ENCODE measurements at places on chromosomes 3 and 15. TPM values are rescaled to one million over a fixed set of nuclear protein-coding genes. Genes with fewer than 3 reads are reported as not detected.

Gene DAPK2
- total RNA-seq, result 23.5 TPM

Gene ZNF619
- total RNA-seq, result 8.5 TPM

Gene ACTRT3
- total RNA-seq, result 4.3 TPM

Gene RTP3
- total RNA-seq, result not detected

Gene TPRA1
- total RNA-seq, result 29.5 TPM

Gene XYLB
- total RNA-seq, result 12.4 TPM

Gene SENP5
- 42.4 TPM for total RNA-seq

Gene PLIN1
- under 0.01 TPM for total RNA-seq

Gene CLDN11
- 50.3 TPM for total RNA-seq

Gene KNG1
- total RNA-seq, result not detected

Gene EPHB3
- 4.1 TPM for total RNA-seq

Gene SLC51A
- not detected for total RNA-seq

Gene GXYLT2
- 75.1 TPM for total RNA-seq

- no peak overlapping the region for H3K27ac ChIP-seq
- H3K4me3 ChIP-seq, result no peak overlapping the region
- no peaks in the 10 kb centered on the region for H3K36me3 ChIP-seq
- H3K4me1 ChIP-seq, result no peaks in the 10 kb centered on the region
Measured at GRCh38 chr3:24332092-24332491, 162.6 kb downstream of the THRB start.

GRCh38 chr15:32923176-32923575, 205.4 kb downstream of the GREM1 start:
- H3K36me3 ChIP-seq, result no peaks in the 10 kb centered on the region
- H3K4me3 ChIP-seq, result no peak overlapping the region
- H3K4me1 ChIP-seq, result peaks cover 30% of the 10 kb centered on the region
- no peak for DNase-seq
- no peak overlapping the region for H3K27ac ChIP-seq
- no peaks in the 10 kb centered on the region for H3K27me3 ChIP-seq

DNA sequence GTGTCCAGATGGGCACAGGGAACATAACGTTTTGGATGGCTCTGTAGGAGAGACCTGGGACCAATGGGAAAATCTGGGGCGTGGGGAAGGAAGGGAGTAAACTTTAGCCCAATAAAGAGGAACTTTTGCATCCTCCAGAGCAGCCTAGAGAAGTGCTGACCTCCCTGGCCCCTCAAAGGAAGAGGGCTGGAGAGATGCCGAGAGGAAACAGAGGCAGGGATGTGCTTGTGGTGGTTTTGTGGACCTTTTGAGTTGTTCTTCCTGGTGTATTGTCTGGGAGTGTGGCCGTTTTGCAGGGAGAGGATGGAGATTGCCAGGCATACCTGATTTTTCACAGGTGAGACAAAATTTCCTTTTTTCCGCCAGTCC, 10.2 kb downstream of the CTSH start:
- no peak overlapping the region for H3K27ac ChIP-seq
- H3K27me3 ChIP-seq, result peaks cover 15% of the 10 kb centered on the region
- DNase-seq, result no peak

GRCh38 chr15:32833379-32833821, 115.6 kb downstream of the GREM1 start:
- H3K36me3 ChIP-seq, result peaks cover 4% of the 10 kb centered on the region
- no peak overlapping the region for H3K4me3 ChIP-seq
- peak overlapping the region; percentile 51 for H3K27ac ChIP-seq
- no peaks in the 10 kb centered on the region for H3K27me3 ChIP-seq

- no peak overlapping the region for H3K4me3 ChIP-seq
Measured at GRCh38 chr3:72448858-72449257, 399.4 kb downstream of the SHQ1 start.

DNA sequence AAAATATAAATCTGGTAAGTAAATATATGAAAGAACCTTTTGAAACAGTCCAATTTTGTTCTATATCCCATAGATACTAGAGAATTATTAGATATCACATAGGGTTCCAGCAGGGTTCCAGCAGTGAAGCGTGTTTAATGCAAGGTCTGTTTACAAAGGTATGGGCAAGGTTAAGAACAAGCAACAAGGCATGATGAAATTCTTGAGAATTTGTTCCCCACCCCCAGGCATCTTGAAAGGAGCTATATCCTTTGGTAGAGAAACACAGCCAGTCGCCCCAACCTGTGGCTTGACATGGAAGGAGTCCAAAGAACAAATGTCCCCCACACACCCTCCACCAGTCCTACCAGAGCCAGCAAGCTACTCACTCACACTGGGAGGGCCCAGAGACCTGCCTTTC, 18.6 kb upstream of the FNDC3B start:
- no peak overlapping the region for H3K27ac ChIP-seq
- H3K27me3 ChIP-seq, result no peaks in the 10 kb centered on the region
- no peak for DNase-seq
- no peak overlapping the region for H3K4me3 ChIP-seq
- no peaks in the 10 kb centered on the region for H3K36me3 ChIP-seq

DNA sequence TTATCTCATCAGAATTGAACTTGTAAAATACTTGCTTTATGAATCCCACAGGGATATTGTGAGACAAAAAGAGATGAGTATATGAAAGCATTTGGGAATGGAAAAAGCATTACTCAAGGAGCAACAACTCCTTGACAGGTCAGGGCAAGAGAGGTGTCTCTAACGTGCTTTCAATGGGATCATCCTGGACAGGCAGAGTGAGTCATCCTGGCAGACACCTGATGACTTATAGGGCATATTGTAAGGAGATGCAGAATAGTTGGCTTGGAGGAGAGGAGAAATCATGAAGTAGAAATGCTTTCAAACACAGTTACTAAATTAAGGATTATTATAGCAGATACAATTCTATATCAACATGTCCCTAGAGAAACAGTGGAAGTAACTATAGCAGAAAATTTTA, 71.9 kb upstream of the THSD4 start:
- H3K4me1 ChIP-seq, result peaks cover 27% of the 10 kb centered on the region
- no peaks in the 10 kb centered on the region for H3K27me3 ChIP-seq
- H3K36me3 ChIP-seq, result no peaks in the 10 kb centered on the region
- no peak for DNase-seq
- H3K27ac ChIP-seq, result peak overlapping the region; percentile 76

DNA sequence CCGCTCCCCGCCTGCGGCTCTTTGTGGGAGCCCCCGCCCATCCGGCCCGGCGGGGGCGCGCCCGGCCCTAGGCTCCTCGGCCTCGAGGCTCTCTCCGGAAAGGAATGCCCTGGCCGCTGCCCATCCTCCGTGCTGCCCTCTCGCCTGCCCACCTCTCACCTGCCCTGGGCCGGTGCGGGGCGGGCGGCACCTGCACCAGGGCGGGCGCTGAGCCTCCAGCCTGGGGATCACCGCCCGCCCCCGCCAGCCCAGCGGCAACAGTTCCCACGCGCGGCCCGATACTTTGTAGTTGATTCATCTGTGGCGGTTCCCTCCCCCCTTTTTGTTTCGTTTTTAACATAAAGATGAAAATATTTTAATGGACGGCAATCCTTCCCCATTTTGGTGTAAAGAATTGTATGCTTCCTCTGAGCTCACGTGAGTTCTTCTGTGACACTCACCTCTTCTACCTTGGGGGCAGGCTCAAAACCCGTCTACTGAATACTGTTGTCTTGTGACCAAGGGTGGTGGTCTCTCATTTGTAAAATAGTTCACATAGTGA, 1.9 kb downstream of the KLF13 start:
- H3K4me1 ChIP-seq, result peaks cover 16% of the 10 kb centered on the region
- peak; percentile 95 for DNase-seq
- no peaks in the 10 kb centered on the region for H3K36me3 ChIP-seq
- no peaks in the 10 kb centered on the region for H3K27me3 ChIP-seq
- peak overlapping the region; percentile 89 for H3K4me3 ChIP-seq
- peak overlapping the region; percentile 66 for H3K27ac ChIP-seq

GRCh38 chr15:40436116-40436891, 4.4 kb upstream of the BAHD1 start:
- H3K36me3 ChIP-seq, result no peaks in the 10 kb centered on the region
- DNase-seq, result peak; percentile 90
- H3K4me3 ChIP-seq, result peak overlapping the region; percentile 56
- H3K4me1 ChIP-seq, result peaks cover 9% of the 10 kb centered on the region
- H3K27ac ChIP-seq, result no peak overlapping the region

- no peak overlapping the region for H3K4me3 ChIP-seq
- no peaks in the 10 kb centered on the region for H3K27me3 ChIP-seq
- H3K36me3 ChIP-seq, result no peaks in the 10 kb centered on the region
- DNase-seq, result no peak
- H3K4me1 ChIP-seq, result no peaks in the 10 kb centered on the region
Measured at GRCh38 chr3:144350125-144350524, 378.5 kb downstream of the DIPK2A start.

DNA sequence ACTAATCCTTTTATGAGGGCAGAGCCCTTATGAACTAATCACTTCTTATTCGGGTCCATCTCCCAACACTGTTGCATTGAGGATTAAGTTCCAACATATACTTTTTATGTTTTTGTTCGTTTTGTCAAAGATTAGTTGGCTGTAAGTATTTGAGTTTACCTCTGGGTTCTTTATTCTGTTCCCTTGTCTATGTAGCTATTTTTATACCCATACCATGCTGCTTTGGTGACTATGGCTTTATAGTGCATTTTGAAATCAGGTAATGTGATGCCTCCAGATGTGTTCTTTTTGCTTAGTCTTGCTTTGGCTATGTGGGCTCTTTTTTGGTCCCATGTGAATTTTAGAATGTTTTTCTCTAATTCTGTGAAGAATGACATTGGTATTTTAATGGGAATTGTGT, 166.4 kb upstream of the KCNMB2 start:
- H3K27ac ChIP-seq, result no peak overlapping the region
- no peaks in the 10 kb centered on the region for H3K27me3 ChIP-seq
- no peak for DNase-seq
- no peak overlapping the region for H3K4me3 ChIP-seq
- no peaks in the 10 kb centered on the region for H3K36me3 ChIP-seq

DNA sequence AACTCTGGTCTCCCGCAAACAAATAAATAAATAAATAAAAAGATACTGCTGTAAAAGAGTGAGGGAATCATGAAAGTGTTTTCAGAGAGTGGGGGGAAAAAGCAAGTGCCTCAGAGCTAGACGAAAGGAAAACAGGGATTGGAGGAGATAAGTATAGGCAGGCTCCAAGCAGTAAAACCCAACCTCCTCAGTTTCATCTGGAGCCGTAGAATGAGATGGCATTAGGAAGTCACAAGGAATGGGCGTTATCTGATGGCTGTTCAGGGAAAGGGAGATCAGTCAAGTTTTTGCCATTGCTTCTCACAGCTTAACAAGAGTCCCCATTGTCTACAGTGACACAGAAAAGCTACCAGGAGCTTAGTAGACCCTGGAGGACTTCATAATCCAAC, 451.5 kb upstream of the PPP2R3A start:
- no peaks in the 10 kb centered on the region for H3K4me1 ChIP-seq
- H3K27me3 ChIP-seq, result no peaks in the 10 kb centered on the region
- DNase-seq, result no peak
- peak overlapping the region; percentile 38 for H3K27ac ChIP-seq
- no peak overlapping the region for H3K4me3 ChIP-seq

DNA sequence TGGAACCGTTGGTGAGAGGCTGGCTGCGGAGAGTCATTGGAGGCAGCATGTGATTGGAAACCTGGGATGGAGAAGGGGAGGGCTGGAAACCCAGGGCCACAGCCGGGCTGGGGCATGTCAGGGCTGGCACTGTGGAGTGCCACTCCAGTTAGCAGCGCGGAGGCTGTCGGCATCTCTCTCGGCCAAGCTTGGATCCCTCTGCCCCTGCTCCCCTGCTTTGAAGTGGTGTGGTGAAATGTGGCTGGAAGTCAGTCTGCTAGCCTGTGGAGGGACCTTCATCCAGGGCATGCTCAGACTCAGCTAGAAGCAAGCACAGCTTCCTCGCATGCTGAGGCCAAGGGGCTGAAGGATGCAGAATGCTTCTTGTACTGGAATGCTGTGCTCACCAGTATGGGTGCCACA, 13.5 kb downstream of the SLCO3A1 start:
- H3K36me3 ChIP-seq, result no peaks in the 10 kb centered on the region
- no peak overlapping the region for H3K4me3 ChIP-seq
- H3K4me1 ChIP-seq, result peaks cover 29% of the 10 kb centered on the region

- no peaks in the 10 kb centered on the region for H3K27me3 ChIP-seq
- H3K4me3 ChIP-seq, result no peak overlapping the region
- H3K4me1 ChIP-seq, result no peaks in the 10 kb centered on the region
- no peaks in the 10 kb centered on the region for H3K36me3 ChIP-seq
- DNase-seq, result no peak
Measured at GRCh38 chr15:75751116-75751875, 38.6 kb upstream of the CSPG4 start.

- H3K27me3 ChIP-seq, result peaks cover 5% of the 10 kb centered on the region
- no peaks in the 10 kb centered on the region for H3K36me3 ChIP-seq
- no peak for DNase-seq
- H3K4me1 ChIP-seq, result no peaks in the 10 kb centered on the region
- H3K4me3 ChIP-seq, result no peak overlapping the region
- H3K27ac ChIP-seq, result no peak overlapping the region
Measured at GRCh38 chr15:71623111-71623510, 187.2 kb upstream of the NR2E3 start.

DNA sequence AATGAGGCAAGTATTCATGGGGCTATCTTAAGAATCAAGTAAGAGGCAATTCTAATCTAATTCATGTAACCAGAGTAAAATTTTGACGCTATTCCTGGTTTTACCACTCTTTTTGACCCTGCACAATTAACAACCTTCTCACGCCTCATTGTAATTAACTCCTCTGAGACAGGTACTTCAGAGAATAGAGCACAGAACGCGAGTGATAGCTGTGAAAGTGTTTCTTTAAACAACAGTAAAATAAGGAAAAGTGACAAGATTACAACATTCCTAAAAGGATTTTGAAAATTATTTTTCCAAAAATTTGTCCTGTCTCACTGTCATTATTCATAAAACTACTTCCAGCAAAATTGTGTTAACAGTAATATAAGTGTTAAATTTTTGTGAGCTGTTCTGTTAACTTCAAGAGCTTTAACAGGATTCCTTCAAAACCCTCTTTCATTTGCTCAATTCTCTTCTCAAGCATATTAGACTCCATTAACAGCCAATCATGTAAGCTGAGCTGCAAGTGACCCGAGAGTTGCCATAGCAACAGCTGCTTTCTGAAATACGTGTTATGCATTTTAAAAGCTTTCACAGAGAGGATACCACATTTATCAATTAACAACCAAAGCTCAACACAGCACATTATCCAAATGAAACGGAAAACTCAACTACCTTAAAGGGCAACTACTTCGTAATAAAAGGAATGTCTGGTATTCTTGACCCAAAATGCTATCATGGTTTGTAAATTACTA, 93.1 kb downstream of the STAG1 start:
- no peaks in the 10 kb centered on the region for H3K27me3 ChIP-seq
- H3K4me3 ChIP-seq, result no peak overlapping the region
- no peaks in the 10 kb centered on the region for H3K36me3 ChIP-seq

All from osteoblast (primary cell).